ENCODE measurements at places on chromosomes 13 and 19.
A peak's percentile ranks its signal among the peaks of the same experiment; 100 is the strongest.

- peak; percentile 62 for DNase-seq
Observed at GRCh38 chr13:105291987-105292386, 1243.5 kb downstream of the EFNB2 start.

GRCh38 chr13:109756778-109757177 is 29.6 kb downstream of the IRS2 start:
- DNase-seq, result no peak

DNA sequence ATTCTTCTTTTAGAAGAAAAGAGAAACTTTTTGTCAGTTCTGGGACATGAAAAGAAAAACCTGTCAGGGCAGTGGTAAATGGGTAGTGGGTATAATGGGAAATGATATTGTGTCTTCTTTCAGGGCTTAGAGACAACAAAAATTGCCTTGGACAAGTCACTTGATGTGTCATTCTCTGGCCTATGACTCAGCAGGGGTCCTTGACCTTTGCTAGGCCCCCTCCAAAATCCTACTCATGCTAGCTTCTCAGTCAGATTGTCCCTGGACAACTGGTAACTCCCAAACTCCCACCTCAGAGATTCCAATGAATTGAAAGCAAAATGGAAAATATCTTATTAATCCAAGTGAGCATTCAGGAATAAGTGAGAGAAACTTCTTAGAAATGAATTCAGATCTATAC is 258.8 kb upstream of the SPRY2 start:
- DNase-seq, result no peak

DNA sequence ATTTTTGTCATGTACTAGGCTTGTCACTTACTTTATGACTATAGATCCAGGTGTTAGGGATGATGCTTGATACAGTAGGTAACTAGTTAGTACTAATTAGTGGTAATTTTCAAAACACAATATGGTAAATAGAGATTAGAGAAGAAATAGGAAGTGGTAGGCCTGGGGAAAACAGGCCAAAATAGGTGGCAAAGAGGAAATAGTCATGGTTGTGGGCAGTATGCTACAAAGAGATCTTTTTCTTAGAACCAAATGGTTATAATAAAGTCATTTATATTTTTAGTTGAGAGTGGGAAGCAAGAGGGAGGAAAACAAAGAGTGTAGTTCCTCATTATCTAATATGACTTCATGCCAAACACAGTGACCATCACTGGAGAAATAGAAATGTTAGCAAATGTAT is 9.1 kb upstream of the VWA8 start:
- DNase-seq, result no peak

- DNase-seq, result no peak
Observed at GRCh38 chr19:8338835-8339234, 4.2 kb downstream of the KANK3 start.

DNA sequence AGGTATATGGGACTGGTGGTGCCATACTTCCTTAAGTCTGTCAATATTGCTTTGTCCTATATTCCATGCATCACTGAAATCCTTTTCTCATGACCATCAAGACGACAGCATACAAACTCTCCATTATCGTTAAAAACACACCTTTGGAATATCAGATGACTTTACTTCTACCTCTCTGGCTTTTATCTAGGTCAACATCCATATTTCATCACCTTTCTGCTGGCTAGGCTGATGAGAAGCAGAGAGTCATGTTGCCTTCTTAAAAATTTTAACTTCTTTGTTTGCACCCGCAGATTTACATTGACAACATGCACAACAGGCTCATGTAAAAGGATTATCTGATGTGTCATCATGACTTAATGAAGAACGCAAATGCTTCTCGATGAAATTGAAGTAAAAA is 771.4 kb downstream of the OLFM4 start:
- no peak for DNase-seq

DNA sequence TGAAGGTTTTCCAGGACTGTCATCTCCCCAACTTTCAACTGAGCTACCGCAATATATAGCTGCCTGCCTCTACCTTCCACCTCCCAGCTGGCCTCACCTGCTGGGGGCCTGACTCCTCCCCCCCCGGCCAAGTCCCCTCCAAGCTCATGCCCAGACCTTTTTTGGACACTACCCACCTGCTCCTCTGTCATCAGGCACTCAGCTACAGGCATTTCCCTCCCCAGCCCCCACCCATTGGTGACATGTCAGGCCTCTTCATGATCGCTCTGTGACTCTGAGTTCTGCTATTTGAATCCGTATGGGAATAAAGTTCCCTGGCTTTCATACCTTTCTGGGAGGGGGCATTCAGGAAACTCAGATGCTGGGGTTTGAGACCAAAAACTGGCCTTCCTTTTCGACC is 1.8 kb downstream of the PRKACA start:
- no peak for DNase-seq

DNA sequence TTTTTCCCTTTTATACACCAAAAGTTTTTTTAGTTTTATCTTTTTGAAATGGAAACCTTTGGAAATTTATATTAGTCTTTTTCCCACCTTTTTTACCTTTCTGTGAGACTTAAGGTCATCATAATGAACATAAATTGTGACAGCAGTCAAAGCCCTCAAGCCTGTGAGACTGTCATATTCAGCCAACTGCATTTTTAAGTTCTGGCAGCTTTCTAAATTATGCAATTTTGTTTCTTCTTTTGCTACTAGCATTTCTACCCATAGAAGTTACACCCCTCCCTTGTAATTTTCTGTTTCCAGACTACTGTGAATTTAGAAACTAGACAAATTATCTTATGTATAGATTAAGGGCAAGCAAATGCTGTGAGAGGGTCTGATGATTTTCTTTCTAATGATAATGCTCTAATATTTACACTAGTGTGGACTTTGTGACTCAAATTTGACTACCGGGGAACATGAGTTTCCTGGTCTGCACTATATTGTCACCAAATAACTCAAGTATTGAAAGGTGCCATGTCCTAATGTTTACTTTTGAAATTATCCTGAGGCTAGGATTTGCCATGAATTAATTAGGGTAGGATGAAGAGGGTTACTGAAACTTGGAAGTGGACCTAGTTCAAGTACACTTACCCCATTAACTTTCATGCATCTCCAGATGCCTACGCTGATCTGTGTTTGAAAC is 43.7 kb downstream of the FRY start:
- DNase-seq, result no peak

DNA sequence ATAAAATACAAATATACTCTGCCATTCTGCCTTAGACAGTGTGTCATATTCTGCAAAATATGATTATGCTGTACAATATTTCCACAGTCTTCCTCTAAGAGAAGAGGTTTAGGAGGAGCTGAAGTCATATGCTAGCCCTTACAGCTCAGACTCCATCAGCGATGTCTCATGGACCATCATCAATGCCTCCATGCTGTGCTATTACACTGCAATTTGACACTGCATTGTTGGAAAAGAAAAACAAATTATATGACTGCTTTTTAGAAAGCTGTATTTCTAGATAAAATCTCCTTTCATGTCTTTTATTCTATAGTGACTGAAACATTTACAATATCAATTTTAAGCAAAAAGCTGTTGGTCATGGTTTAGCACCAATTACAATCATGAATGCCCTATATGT is 1089.4 kb upstream of the MIR17HG start:
- DNase-seq, result no peak

GRCh38 chr13:62583466-62583865 is 1167.8 kb upstream of the PCDH20 start:
- DNase-seq, result no peak

DNA sequence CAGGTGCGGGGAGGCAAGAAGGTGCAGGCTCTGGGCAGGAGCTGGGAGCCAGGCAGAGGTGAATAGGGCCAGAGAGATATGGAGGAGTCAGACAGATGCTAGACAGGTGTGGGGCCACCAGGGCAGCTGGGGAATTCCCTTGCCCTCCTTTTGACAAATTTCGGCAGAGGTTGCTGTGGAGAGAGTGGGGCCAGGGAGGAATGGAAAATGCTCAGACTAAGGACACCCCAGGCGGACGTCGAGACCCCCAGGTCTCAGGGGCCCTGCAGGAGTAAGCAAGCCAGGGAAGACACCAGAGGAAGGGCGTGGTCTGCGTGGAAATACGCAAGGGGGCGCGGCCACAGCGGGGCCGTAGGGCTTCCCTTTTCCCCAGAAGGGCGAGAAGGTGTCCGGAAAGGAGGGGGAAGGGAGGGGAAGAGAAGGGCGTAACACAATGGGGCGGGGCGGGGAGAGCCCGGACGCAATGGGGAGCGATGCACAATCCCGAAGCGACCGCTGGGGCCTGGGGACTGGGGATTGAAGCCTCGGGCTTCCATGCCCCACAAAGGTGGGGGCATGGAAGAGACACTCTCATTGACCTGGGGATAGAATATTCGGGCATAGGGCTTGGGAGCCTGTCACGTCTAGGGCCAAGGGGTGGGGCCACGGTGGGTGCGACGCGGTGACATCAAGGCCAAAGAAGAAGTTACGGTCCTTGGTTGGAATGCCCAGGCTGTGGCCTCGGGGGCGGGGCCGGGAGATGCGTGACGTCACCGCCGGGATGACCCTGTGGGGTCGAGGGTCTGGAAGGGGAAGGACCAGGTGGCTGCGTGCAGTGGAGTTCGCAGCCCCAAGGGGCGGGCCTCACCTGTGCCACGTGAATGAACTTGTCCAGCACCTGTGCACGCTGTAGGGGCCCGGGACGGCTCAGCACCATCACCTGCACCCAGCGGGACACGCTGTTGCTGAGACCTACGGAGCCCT is 8.2 kb downstream of the RASGRP4 start:
- peak; percentile 83 for DNase-seq

DNA sequence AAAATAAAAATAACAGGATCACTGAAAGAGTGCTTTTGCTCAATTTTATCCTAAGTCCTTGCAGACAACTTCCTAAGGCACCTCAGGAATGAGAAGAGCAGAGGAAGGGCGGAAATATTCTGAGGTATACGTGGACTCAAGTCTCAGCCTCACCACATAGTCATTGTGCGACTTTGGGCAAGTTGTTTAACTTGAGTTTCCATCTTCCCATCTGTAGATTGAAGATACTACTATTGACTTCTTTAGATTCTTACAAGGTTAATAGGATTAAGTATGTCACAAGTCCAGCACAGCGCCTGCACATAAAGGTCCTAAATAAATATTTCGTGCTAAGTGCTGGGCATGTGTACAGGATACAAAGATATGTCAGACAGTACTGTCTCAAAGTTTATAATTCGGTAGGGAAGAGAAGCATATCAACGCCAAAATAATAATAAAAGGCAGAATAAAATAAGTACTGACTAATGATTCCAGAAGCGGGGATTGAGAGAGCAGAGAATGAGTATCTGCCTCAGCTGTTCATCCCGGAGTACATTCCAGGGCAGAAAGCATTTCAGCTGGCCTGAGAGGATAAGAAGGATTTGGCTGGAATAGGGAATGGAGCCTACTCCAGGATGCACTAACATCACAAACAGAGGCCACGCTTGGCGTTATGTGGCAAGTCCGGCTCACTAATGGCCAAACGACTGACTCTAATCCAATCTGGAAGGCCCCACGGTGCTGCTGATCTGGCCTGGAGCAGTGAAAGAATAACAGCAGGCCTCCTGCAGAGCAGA is 139.7 kb downstream of the FLT1 start:
- no peak for DNase-seq

GRCh38 chr19:41441321-41441945 is 1.5 kb upstream of the ERICH4 start:
- DNase-seq, result no peak

GRCh38 chr13:114004420-114005205 is 30.7 kb upstream of the C13orf46 start:
- no peak for DNase-seq

GRCh38 chr19:33865306-33865705 is 68.6 kb downstream of the KCTD15 start:
- no peak for DNase-seq

DNA sequence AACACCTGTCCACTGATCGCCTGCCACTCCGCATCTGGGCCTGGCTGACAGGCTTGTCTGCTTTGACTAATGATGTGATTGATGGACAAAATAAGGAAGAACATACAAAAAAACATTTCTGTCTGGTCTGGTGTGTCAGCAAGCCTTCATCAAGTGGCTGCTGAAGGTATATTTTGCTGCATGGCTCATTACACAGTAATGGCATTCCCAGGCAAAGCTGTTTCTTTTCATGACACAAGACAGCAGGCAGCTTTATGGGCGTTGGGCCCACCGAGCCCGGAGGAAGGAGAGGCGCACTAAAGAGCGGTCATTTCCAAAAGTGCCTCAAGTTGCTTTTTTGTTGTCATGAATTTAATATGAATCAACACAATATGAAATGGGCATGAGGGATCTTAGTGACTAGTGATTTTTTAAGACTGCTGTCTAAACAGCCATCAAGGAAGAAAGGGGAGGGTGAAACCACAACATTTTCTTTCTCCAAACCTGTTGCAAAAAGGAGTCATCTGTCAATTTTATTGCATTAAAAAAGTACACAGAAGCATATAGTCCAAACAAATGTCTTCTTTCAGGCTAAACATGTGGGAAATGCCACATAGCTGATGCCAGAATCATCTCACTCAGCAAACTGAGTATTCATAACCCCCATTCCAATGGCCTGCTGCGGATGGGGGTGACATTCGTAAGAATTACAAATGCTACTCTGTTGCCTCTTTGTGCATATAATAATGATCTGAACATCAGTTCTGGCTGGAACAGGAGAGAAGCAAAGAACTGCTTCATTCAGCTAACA is 476.6 kb downstream of the ZNF536 start:
- DNase-seq, result no peak

- no peak for DNase-seq
Observed at GRCh38 chr19:47021536-47022139, 2.0 kb downstream of the NPAS1 start.

GRCh38 chr19:5827891-5828660 is 11.4 kb downstream of the FUT6 start:
- DNase-seq, result peak; percentile 90

GRCh38 chr19:55650602-55651230 is 2.7 kb downstream of the CCDC106 start:
- no peak for DNase-seq

- peak; percentile 71 for DNase-seq
Observed at GRCh38 chr13:78121459-78122348, 203.1 kb upstream of the EDNRB start.

- DNase-seq, result no peak
Observed at GRCh38 chr19:39923862-39924261, 10.6 kb downstream of the FCGBP start.

DNA sequence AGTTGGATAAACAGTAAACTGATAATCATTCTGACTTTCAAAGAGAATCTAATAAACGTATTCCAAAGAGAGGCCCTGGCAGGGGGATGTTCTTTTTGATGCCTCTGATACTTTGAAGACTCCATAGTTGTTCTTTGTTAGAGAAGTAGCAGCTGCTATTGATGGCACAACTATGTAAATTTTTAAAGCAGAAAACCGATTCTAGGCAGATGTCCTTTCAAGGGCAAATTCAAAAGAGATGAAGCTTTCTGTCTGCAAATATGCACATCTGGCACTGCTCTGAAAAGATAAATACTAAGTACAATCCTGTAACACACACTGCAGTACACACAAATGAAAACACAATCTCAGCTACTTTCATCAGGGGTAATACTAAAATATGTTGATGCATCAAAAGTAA is 250.1 kb downstream of the VWA8 start:
- DNase-seq, result no peak

DNA sequence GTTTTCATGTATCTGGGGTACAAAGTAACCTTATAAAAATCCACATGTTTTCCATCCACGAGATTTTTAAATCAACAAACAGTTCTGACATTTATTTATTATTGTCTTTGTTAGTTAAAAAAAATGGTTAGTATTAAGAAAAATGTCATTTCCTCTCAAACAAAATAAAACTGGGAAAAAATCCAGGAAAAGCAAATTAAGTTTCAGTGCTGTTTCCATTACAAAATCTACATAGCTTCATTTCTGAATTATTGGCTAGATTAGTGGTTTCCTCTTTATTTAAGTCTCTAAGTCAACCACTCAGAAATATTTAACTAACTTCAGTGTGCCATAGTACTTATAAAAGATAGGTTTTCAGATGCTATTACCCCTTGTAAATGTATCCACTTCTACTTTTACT is 49.1 kb downstream of the MZT1 start:
- DNase-seq, result no peak

All from HL-60 (cell line).